ENCODE measurements at places on chromosomes 7 and 10.

GRCh38 chr10:43978091-43978490 is 329.4 kb upstream of the ZNF32 start:
- DNase-seq: no peak

GRCh38 chr10:22605168-22605567 is 109.2 kb downstream of the PIP4K2A start:
- no peak for DNase-seq

GRCh38 chr10:60810437-60811182 is 32.3 kb downstream of the CDK1 start:
- DNase-seq: no peak

DNA sequence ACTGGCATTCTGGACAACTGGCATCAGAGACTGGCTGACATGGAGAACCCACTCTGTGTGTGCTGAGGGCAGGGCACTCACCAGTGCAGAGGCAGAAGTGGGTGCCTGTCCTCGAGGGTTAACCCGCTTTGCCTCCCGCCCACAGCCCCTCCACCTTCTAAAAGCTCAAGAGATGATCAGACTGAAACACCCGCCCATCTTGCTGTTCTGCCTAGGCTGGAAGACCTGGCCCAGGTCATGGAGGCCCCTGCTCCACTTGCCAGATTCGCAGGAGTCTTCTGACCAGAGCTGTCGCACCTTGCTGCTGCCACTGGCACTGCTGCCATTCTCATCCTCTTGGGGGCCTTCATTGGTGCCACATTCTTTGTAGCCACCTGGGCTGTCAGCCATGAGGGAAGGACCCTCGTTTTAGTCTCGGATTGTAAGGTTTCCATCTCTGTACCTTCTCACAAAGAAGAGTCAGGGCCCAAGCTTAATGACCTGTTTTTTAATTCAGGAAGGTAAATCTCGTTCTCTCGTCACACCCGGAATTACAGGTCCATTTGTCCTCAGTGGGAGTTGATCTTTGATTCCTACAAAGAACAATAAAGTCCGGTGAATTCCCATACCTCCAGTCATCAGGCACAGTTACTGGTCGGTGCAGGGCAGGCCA is 1.9 kb downstream of the CYREN start:
- no peak for DNase-seq

DNA sequence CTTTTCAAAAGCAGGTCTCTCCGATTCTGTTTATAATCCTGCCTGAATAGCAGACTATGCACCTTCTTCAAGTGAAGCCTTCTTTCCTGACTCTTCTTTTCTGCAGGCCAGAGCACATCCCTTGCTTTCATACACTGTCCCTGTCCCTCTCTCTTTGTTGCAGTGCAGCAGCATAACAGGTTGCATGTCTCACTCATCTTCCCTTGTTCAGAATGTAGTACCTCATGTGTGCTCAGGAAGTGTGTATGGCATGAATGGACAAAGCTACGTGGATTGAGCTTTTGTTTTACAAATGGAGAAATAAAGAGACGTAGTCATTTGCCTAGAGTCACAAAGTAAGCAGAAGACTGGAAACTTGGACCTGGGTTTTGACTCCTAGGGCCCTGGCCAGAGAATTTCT is 68.0 kb downstream of the PTPRZ1 start:
- DNase-seq: no peak

DNA sequence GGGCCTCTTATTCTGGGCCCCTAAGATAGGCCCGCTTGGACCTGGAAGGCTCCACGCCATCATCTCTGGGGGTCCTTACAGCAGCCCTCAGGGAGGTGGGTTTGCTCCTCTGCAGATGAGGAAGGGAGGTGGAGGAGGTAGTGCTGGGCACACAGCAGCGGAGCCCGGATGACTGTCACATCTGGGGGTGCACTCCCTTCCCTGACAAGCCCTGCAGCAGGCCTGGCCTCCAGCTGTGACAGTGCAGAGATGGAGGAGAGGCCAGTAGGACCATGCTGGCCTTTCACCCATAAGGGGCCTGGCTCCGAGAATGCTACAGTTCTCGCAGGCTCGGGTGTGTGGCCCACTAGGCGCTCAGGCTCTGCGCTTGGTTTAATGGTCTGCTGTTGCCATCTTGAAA is 9.2 kb downstream of the GDF2 start:
- DNase-seq: no peak

Data from stimulated activated CD4-positive, alpha-beta T cell treated with anti-CD3 and anti-CD28 coated beads, Interleukin-4, amount 100 ng/mL, for 1 hour (primary cell).